ENCODE measurements at places on chromosomes 2 and 18.

DNA sequence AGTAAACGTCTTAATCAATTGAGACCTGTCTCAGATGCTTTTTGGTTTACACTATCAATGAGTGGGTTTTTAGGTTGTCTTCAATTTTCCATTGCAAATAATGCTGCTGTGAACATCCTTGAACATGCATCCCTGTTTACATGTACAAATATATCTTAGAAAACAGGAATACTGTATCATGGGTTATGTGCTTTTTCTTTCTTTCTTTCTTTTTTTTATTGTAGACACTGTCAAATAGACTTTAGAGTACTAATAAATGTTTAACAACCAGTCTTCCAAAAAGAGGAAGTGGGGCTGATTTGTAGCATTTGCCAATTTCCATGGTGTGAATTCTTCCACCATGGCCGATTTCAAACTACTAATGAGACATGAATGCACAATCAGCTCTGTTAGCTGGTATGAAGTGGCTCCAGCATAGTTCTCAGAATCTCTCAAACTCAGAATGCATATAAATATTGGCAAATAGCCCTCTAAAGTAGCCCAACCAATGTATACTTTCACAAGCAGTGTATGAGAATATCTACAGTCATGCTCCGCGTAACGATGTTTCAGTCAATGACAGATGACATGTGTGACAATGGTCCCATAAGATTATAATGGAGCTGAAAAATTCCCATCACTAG, 50.3 kb upstream of the B3GNT2 start:
- DNase-seq = no peak

- DNase-seq = no peak
Observed at GRCh38 chr2:25714740-25715139, 41.4 kb upstream of the DTNB start.

DNA sequence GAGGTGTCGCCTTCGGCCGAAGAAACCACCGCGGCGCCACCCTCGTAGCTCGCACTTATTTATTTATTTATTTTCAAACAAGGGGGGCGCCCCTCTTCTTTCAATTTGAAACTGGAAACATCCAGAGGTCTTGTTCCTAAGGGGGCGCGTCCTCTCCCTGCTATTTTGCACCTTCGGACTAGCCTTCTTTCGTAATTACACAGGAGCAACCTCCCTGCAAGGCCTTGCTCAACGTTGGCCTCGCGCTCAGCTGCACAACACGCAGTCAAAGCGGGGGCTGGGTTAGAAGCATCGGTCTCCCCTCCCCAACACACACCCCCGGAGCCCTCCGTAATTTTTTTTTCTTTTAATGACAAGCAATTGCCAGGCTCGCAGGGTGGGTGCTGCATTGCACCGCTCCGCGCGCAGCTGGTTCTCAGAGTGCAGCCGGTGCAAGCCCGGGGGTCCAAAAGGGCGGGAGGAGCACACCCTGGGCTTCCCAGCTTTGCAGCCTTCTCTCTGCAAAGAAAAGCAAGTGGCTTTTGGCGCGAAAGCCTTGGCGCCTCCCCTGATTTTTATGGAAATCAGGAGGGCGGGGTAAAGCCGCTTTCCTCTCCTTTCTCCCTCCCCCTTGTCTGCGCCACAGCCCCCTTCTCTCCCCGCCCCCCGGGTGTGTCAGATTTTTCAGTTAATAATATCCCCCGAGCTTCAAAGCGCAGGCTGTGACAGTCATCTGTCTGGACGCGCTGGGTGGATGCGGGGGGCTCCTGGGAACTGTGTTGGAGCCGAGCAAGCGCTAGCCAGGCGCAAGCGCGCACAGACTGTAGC, at the start of gene MYCN:
TSS of gene MYCN (plus strand) at position 697 of the 807 bp plus-strand sequence. CDS start 1,515 bp downstream, outside the sequence.
- no peak for DNase-seq

- DNase-seq = no peak
Observed at GRCh38 chr18:54020966-54021365, 203.5 kb downstream of the MBD2 start.

- DNase-seq = no peak
Observed at GRCh38 chr2:64567473-64567872, 43.3 kb downstream of the AFTPH start.

- DNase-seq = no peak
Observed at GRCh38 chr18:57287766-57288165, 64.6 kb upstream of the ST8SIA3 start.

DNA sequence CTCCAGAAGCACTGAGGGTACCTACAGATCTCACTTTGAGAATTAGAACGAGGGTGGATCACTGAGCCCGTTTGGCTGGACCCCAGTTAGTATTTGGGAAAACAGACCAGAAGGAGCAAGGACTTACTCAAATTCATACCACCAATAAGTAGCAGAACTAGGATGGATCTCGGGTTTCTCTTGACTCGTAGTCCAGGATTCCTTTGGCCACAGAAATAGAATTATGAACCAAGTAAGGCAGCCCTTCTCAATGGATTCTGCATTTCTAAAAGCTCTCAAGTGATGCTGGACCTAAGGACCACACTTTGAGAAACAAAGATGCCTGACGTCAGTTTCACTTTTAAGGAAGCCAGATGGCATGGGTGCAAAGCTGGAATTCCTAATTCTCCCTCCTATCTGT, 153.0 kb downstream of the KLHL29 start:
- DNase-seq = no peak

DNA sequence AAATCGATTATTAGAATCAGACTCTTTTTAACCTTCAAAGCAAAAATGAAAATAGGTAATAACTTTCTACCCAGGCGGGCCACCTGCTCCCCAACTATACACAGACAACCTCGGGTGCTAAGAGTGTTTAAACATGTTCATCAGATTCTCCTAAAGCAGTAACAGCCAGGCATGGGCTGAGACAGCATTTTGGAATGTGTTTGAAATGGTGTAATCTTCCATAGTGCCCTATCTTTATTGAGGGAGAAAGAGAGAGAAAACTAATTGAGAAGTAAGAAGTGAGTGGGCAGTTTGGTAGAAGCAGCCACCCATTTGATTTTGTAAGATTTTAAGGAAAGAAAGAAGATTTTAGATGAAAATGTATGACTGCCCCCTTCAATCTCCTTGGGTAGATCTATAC, 196.1 kb upstream of the CTAGE1 start:
- DNase-seq = no peak

GRCh38 chr18:62085756-62086155, 101.1 kb downstream of the PIGN start:
- DNase-seq = no peak

- no peak for DNase-seq
Observed at GRCh38 chr2:27736031-27736889, 35.3 kb upstream of the MRPL33 start.

- no peak for DNase-seq
Observed at GRCh38 chr2:190121971-190122370, 59.4 kb upstream of the MSTN start.

DNA sequence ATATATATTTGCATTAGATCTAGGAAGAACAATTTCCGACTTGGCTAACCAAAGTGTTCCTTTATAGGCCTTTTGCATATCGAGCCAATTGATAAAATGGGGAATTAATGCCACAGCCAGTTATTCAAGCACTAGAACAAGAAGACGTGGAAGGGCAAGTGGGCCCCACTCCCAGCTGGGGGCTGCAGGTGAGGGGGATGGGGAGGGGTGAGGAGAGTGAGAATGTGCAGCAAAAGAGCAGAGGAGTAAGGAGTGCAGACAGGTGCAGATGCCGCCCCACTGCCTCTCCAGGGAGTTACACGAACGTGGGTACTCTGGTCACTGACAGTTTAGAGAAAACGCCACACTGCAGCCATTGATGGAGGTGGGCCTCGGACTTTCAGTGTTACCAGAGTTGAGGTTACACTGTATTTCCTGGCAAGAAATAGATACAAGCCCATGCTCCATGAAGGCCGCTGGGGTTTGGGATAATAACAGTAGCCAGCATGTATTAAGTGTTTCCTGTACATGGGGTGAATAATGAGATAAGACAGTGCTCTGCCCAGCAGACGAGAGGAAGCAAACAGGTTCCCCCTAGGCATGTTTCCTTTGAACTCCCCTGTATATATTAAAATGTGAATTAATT, 40.9 kb downstream of the GORASP2 start:
- no peak for DNase-seq

GRCh38 chr18:40754477-40754876, 1200.6 kb upstream of the PIK3C3 start:
- DNase-seq = no peak

DNA sequence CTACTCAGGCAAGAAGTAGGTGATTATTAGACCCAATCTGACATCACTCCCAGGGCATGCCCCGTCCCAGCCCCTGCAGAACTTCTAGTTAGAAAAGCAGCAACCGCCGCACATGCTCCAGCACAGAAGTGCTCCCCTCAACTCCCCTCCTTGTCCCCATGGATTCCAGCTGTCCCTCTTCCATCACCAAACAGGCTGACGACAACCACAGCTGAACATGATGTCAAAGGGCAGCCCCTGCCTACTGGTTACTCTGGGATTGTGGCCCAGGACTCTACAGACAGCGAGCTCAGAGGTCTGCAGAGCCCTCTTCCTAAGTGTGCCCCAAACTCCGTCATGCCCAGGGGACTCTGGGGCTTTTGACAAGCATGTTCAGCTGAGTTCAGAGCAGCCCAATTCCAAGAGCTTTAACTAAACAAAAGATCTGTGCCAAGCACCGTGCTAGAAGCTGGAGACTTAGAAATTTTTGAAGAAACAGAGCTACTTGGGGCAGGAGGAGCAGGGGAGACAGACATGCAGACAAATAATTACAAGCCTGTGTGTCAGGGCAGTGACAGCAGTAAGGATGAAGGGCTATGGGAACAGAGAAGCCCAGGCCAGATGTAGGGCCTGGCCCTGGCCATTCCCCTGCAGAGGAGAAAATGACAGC, 148.1 kb downstream of the BCL11A start:
- DNase-seq = no peak

GRCh38 chr2:204545861-204546735, 823 bp downstream of the PARD3B start:
- DNase-seq = no peak

- no peak for DNase-seq
Observed at GRCh38 chr2:207513551-207514257, 16.1 kb upstream of the CREB1 start.

- no peak for DNase-seq
Observed at GRCh38 chr18:45317948-45318640, 297.2 kb upstream of the SLC14A2 start.

- no peak for DNase-seq
Observed at GRCh38 chr18:23547846-23548245, 38.5 kb downstream of the NPC1 start.

- no peak for DNase-seq
Observed at GRCh38 chr18:27894746-27895145, 282.2 kb downstream of the CDH2 start.

GRCh38 chr2:118061135-118061955, 26.9 kb upstream of the INSIG2 start:
- DNase-seq = peak; percentile 36

- DNase-seq = no peak
Observed at GRCh38 chr2:238155051-238155760, 3.6 kb upstream of the ERFE start.

GRCh38 chr2:173161507-173161906, 85.9 kb downstream of the MAP3K20 start:
- no peak for DNase-seq

DNA sequence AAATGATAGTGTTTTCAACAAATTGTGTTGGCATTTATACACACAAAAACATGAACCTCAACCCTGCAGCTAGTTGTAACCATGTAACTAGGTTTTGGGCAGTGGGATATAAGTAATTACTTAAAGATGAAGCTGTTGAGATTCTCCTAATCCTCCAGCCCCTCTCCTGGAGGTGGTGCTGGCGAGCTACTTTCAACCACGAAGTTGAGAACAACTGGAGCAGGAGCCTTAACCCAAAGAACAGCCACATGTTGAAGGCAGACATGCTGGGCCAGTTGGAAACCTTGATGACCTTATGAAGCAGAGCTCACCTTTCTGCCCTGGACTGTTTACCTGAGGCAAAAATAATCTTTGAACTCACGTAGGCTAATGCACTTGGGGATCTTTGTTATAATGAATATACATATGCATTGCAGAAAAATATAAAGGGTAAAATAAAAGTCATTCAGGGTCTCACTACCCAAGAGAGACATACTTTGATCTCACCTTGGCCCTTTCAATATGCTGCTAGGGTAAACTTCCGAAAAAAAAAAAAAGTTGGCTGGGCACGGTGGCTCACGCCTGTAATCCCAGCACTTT, 89.6 kb upstream of the NPAS2 start:
- no peak for DNase-seq

GRCh38 chr2:26782876-26783704, 2.8 kb upstream of the CENPA start:
- no peak for DNase-seq

GRCh38 chr2:217863883-217864282, 138.9 kb downstream of the TNS1 start:
- no peak for DNase-seq

DNA sequence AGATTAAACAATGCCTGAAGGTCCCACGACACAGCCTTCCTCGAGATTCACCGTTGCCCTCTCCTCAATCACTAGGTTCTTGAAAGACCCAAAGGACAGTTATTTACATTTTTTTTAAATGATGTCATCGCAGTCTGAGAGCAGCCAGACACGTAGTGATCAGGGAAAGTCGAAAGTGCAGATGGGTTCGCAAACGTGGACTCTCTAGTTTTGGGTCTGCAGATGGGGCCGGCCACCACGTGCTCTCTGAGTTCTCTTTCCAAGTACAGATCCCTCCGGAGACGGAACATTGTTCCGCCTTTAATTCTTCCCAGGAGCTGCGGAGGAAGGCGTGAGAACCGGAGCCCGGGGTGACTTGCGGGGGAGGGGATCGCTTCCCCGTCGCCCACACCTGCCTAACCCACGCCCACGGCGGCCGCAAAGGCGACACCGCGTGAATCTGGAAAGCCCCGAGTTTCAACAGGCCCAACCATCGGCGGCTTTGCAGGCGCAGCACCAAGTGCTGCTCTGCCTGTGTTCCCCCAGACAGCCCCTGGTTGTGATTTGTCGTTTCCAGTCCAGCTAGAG, 54.3 kb downstream of the PKDCC start:
- DNase-seq = peak; percentile 94

- DNase-seq = no peak
Observed at GRCh38 chr2:235050980-235051351, 99.1 kb downstream of the SH3BP4 start.

DNA sequence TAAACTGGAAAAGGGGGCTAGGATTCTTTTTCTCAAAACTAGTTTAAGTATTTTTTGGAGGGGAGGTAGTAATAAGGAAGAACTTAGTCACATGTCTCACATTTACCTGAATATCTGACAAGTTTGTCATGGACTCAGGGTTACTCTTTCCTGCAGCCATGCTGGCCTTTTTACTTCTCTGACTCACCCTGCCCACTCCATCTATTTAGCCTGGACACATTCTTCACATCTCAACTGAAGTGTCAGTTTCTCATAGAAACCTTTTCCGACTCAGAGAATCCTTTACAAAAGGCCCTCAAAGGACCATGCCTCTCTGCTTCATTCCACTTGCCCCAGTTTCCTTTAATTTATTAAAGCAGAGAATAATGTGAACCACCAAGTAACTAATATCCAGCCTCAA, 42.6 kb downstream of the SCN7A start:
- DNase-seq = no peak

- no peak for DNase-seq
Observed at GRCh38 chr2:144015655-144016245, 504.2 kb downstream of the ZEB2 start.

GRCh38 chr2:56390644-56391043, 206.9 kb downstream of the CCDC85A start:
- DNase-seq = no peak

- no peak for DNase-seq
Observed at GRCh38 chr2:62589691-62590356, 83.8 kb upstream of the TMEM17 start.

GRCh38 chr2:27884601-27885000, 5.6 kb downstream of the RBKS start:
- no peak for DNase-seq

Measured in memory B cell (primary cell).